ENCODE measurements at places on chromosomes 5 and 9.
A peak's percentile ranks its signal among the peaks of the same experiment; 100 is the strongest.

- DNase-seq, result no peak
Observed at GRCh38 chr9:121743441-121744001, 92.1 kb downstream of the DAB2IP start.

DNA sequence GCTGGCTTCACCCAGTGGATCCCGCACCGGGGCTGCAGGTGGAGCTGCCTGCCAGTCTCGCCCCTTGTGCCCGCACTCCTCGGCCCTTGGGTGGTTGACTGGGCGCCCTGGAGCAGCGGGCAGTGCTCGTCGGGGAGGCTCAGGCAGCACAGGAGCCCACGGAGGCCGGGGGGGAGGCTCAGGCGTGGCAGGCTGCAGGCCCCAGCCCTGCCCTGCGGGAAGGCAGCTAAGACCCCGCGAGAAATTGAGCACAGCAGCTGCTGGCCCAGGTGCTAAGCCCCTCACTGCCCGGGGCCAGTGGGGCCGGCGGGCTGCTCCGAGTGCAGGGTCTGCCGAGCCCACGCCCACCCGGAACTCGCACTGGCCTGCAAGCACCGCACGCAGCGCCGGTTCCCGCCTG lies 3.7 kb upstream of the ADAMTS6 start:
- no peak for DNase-seq

- DNase-seq, result no peak
Observed at GRCh38 chr9:13144166-13144775, 135.2 kb downstream of the MPDZ start.

- no peak for DNase-seq
Observed at GRCh38 chr9:116687754-116688135, 640 bp downstream of the TRIM32 start.

DNA sequence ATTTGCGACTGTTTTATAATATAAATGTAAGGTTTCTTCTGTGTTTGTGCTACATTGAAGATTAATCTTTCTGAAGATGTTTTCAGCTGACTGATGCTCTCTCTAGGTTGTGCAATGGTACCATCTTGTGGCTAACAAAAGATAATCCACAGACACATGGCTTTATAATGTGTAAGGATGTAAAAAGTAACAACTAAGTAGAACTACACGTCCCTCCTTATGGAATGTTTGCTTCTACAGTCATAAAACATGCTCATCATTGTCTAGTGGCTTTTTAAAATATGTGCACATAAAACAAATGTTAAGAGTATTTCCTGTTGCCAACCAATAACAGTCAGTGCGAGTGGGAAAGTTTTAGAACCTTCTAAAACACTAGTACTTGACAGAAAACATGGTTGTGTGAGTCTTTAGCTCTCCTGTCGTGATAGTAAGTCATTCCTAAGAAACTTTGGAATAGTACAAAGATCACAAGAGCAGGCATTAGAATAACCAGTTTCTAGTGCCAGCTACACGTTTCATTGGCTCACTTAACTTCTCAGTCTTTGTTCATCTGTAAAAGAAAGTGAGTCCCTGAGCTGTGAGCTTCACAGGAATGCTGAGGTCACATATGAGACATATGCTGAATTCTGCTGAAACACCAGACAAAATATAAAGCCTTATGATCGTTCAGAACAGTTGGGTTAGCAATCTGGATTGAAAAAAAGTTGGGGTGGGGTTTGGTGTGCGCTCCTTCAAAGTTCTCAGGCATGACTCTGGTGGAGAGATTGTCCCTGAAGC lies 75.7 kb upstream of the GLIS3 start:
- no peak for DNase-seq

GRCh38 chr5:87765009-87765408 lies 352.3 kb upstream of the CCNH start:
- DNase-seq, result no peak

DNA sequence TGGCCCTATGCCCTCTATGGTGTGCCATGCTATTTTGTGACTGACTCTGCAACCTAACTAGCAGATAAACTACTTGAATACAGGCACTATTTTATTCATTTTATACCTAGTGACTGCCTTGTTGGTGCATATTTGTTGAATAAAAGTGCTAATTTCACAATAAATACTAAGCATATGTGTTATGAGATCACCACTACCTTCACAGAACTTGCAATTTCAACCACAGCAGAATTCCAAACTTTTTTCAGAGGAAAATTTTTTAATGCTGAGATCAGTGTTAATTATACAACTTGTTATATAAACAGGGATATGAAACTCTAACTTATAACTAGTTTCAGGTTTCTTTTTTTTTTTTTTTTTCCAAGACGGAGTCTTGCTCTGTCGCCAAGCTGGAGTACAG lies 94.8 kb downstream of the NR3C1 start:
- DNase-seq, result no peak

- peak; percentile 5 for DNase-seq
Observed at GRCh38 chr5:72815580-72816283, 729 bp upstream of the TNPO1 start.

GRCh38 chr9:88258024-88258423 lies 119.7 kb upstream of the SPATA31C2 start:
- DNase-seq, result no peak

DNA sequence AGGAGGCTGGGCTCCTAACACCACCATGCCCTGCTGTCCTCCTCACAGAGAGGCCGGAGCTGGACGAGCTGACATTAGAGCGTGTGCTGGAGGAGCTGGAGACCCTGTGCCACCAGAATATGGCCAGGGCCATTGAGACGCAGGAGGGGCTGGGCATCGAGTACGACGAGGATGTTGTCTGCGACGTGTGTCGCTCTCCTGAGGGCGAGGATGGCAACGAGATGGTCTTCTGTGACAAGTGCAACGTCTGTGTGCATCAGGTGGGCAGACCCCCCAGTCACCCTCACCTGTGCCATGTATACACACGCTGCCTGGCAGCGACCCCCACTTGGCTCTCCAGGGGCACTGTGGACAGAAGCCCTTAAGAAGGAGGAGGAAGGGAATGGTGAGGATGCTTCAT lies 35.2 kb downstream of the JADE2 start:
- DNase-seq, result no peak

GRCh38 chr5:38536968-38537367 lies 19.5 kb downstream of the LIFR start:
- DNase-seq, result no peak

GRCh38 chr5:77751328-77752023 lies 24.7 kb downstream of the TBCA start:
- no peak for DNase-seq

DNA sequence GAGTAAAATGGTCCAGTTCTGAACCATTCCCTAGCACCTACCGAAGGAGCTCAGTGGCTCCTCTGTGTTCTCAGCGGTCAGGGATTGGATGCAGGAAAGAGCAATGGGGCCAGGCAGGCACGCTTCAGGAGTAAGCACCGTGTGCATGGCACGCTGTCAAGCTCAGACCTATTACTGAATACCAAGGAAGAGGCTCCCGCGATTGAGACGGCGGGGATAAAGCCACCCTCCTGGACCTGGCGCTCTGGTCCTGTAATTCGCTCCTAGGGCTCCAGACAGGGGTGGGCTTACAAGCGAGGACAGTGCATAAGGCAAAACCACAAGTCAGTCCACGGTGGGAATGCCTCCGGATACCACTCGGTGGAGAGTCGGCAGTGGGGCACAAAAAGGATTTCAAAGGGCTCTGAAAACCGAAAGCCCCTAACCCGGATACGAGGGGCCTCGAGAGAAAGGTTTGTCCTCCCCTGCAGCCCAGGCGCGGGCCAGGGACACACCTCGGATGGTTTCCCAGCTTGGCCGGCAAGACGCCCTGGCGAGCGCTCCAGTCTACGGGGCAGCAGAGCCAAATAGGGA lies 988 bp downstream of the OXCT1 start:
- DNase-seq, result no peak

- DNase-seq, result no peak
Observed at GRCh38 chr5:116487045-116487444, 87.6 kb downstream of the SEMA6A start.

- DNase-seq, result no peak
Observed at GRCh38 chr5:135667673-135668072, 88.9 kb upstream of the CXCL14 start.

DNA sequence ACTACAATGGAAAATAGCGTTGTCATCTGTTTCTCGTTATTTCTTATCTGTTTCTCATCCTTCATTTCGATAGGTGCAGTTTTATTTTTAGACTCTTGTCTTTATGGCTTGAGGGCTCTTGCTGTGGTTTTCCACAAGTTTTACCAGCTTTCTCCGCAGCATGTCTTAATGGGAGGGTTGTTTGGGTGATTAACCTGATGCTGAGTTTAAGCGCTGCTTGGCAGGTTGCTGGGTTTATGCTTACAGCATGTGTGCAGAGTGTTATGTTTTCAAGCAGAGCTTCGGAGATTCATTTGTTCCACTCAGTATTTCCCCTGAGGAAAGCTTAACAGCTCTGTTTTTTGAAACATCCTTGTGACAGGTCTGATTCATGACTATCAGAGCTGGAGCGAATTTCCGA lies 154.0 kb downstream of the SLC12A2 start:
- DNase-seq, result no peak

- DNase-seq, result no peak
Observed at GRCh38 chr9:111150181-111150580, 111.9 kb upstream of the LPAR1 start.

- no peak for DNase-seq
Observed at GRCh38 chr9:96618209-96619123, 1.2 kb downstream of the CDC14B start.

- no peak for DNase-seq
Observed at GRCh38 chr5:14424011-14424685, 157.4 kb upstream of the OTULINL start.

GRCh38 chr5:171477101-171477500 lies 57.7 kb downstream of the FGF18 start:
- DNase-seq, result no peak

- no peak for DNase-seq
Observed at GRCh38 chr9:22255337-22255736, 191.3 kb upstream of the DMRTA1 start.

DNA sequence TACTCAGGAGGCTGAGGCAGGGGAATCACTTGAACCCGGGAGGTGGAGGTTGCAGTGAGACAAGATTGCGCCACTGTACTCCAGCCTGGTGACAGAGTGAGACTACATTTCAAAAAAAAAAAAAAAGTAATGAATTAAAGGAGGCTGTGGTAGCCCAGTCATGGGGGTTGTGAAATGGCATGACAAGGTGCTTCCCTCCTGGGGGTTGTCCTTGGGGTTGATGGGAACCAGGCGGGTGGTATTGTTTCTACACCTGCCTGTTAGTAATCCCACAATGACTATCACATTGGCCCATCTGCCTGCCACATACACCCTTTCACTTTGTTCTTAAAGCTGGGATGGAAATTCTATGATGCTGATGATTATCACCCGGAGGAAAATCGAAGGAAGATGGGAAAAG lies 5.6 kb downstream of the IDNK start:
- no peak for DNase-seq

DNA sequence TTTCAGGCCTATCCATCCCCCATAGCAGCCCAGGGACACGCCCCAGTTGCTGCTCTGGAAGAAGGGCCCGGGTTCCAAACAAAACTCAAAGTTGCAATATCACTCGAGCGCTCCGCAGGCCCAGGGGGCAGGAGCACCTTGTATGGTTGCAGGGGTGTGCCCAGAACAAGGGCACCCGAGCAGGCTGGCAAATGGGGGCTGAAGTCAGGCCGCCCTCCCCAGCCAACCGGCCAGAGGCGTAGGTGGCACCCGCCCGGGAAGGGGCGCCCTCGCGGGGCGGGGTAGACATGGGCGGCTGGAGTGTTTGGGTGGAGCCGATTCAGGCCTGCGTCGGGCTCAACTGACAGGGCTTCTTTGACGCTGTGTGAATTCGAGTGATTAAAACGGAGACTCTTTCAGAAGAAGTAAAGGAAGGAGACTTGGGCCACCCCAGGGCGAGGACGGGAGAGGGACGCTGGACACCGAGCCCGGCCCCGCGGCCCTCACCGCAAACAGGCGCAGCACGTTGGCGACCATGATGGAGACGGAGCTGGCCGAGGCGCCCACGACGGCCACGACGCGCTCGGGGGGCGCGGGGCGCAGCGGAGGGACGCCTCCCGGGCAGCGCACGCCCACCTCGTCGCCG lies 1.1 kb downstream of the GRM6 start:
- no peak for DNase-seq

- DNase-seq, result no peak
Observed at GRCh38 chr9:108322326-108323098, 533.3 kb downstream of the ACTL7B start.

DNA sequence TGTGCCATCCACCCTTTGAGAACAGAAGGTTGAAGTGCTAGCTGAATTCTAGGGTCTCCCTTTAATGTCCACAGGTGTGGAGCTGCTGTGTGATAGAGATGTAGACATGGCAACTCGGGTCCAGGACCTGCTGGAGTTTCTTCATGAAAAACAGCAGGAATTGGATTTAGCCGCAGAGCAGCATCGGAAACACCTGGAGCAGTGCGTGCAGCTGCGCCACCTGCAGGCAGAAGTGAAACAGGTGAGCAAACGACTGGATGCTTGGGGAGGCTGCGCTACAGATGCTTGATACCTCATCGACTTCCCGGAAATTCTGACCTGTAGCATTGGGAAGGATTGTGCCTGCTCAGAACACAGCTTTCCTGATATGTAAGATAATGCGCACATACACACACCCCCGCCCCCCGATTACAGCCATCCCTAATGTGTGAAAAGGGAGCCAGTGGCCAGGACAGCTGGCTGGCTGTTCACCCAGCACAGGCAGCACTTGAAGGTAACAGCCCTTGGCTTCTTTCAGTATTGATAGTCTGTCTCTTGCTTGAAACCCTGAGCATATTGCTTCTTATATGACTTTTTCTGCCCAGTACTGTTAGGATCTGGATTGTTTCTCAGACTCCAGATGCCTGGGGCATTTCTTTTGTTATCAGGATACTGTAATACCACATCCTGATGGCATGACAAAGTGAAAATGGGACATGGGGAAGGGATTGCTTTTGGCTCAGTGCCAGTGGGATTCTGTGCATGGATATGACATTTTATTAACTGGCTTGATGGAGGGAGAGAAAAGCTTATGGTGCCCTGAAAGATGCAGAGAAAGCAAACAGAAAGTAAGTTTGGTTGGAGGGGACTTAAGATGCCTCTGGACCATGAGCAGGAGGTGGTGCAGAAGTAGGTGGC lies 216.8 kb upstream of the OTULINL start:
- no peak for DNase-seq

DNA sequence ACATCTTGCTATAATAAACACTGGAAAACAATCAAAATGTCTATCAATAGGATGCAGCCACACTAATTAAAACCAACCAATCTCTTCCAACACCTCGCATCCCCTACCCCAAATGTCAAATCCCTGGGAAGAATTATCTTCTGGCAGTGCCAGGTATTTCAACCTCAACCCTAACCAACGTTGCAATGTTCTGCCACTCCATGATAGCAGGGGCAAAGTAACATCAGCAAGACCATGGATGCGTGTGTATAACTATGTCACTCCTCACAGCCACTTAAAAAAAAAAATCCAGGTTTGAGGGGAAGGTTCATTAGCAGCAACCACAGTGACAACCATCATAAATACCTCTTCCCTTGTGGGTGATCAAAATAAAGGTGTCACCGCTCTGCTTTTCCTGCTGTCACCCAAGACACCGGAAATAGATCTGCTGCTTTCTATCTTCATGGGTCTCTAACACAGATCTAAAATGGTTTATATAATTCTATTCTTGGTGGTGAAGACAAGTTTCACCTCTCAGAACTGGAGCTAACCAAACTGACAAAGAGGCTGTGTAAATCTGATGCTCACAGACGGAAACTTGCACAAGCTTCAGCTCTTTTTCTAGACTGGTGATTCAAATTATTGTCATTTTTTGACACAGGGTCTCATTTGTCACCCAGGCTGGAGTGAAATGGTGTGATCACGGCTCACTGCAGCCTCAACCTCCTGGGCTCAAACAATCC lies 9.9 kb downstream of the HSPA9 start:
- DNase-seq, result no peak

GRCh38 chr5:124728331-124728967 lies 18.0 kb downstream of the ZNF608 start:
- DNase-seq, result no peak

- DNase-seq, result no peak
Observed at GRCh38 chr5:100496296-100496695, 38.9 kb upstream of the FAM174A start.

Measured in activated CD8-positive, alpha-beta memory T cell treated with anti-CD3 and anti-CD28 coated beads for 4 hours (primary cell).